ENCODE measurements at places on chromosomes 12 and 14. TPM values are rescaled to one million over a fixed set of nuclear protein-coding genes. Genes with fewer than 3 reads are reported as not detected.

DNA sequence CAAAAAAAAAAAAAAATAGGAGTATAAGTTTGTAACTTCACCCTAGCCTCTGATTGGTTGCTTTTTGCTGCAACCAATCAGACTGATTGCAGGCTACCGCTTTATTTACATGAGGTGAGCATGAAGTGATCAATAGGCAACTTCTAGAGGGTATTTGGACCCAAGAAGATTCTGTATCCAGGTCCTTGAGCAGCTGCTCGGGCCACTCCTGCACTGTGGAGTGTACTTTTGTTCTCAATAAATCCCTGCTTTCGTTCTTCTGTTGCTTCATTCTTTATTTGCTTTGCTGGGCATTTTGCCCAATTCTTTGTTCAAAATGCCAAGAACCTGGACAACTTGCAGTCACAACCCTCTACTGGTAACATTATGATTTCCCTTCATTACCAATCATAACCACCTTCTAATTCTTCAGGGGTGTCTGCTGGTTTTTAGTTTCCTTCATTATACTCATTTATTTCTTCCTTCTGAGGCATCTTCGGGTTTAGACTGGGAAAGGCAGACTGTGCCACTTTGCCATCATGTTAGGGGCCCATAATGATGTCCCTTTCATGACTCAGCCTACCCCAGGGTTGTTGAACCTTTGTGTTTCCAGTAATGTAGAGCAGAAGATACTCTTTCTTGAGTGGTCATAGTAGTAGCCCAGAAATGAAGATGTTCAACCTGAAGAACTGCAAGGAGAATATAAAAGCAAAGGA lies 43.4 kb upstream of the LIMA1 start:
- DNase-seq = no peak

SELPLG gene
- total RNA-seq = 14.4 TPM

DNA sequence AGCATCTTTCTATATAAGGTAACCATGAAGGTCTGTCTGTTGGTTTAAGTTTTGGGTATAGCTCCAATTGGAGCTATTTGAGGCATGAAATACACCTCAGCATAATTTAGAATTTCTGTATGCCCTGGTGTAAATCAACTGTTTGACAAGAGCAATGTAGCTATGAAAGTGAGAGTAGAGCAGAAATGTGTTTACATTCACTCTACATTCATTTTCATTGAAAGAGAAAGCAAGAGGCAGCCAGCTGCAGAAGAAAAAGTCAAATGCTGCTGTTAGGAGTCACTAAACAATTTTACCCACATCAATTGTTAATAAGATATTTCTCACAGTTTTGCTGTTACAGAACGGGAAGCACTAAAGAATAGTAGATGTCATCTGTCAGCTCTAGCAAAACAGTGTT lies 252.5 kb downstream of the SLC6A15 start:
- DNase-seq = no peak

DNA sequence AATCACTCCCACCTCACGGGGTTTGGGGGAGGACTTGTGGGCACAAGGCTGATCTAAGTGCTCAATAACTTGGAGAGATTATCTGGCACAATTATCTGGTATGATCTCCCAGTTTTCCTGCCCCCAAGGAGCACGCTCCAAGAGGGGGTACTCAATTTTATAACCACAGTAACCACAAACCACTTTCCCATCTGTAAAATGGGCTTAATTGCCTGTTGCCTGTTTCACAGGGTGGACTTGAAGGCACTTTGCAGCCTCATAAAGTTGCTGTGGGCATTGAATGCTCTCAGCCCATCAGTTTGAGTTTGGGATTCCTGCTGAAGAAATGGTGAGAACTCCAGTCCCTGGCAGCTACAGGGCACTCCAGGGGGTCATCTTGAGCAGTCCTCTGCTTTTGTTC lies 4.4 kb downstream of the SLC8B1 start:
- DNase-seq = no peak

MSI1 gene
- total RNA-seq = 0.28 TPM

DNA sequence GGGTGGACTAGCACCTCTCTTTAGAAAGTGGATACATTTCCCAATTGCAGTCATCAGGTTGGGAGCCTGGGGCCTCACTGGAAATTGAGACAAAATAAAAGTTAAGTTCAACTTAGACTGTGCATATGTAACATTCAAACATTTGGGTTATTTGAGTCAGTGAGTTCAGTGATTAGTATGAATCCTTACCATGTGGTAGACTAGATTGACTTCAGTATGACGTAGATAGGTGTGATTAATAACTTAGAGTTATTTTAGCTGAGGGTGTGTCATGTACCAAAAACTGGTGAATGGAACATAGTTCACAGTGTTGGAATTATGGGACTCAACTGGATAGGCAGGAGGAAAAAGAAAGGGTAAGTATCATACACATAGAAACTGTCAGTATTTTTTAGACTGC lies 8.0 kb upstream of the SSTR1 start:
- DNase-seq = no peak

ADAM21 gene
- not detected for total RNA-seq

EIF2S3B gene
- total RNA-seq = 0.33 TPM

ETV6 gene
- total RNA-seq = 65.7 TPM

- no peak for DNase-seq
Observed at GRCh38 chr12:40106655-40107054, 774 bp upstream of the SLC2A13 start.

- peak; percentile 26 for DNase-seq
Observed at GRCh38 chr14:95063391-95063790, 93.9 kb downstream of the DICER1 start.

- DNase-seq = no peak
Observed at GRCh38 chr14:85380881-85381280, 149.1 kb upstream of the FLRT2 start.

DNA sequence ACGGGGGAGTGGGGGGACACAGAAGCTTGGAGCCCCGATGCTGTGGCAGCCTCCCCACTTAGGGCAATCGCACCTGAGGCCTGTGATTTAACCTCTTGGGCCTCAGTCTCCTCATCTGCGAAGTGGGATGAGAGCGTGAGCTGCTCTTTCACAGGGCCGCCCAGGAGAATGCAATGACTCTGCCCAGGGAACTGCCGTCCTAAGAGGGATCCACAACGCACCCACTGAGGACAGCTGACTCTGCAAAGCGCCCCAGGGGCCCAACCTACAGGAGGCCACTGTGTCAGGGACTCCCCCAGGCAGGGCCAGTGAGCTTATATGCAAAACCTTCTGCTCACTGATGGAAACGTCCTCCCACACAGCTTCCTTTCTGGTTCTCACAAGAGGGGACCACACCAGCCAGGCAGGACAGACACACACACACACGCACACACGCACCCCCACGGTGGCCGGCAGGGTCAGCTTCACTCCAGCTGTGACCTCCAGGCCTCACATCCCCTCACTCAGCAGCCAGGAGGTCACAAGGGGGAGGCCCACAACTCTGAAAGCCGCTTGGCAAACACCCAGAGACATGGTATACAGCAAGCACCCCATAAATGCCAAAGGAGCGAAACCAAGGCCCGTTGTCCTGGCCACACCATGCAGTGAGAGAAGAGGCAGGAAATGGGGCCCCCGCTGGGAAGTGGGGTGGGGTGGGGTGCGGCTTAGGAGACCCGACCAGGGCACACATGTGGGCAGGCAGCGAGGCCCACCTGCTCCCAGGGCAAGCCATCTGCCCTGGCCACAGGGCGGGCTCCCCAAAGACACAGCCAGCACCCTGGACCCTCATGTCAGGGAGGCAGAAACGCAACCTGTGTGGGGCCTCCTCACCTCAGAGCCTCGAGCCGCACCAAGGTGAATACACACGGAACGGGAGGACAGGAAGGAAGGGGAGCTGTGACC lies 73.3 kb downstream of the NCOR2 start:
- DNase-seq = no peak

SHMT2 gene
- 53.2 TPM for total RNA-seq

DNA sequence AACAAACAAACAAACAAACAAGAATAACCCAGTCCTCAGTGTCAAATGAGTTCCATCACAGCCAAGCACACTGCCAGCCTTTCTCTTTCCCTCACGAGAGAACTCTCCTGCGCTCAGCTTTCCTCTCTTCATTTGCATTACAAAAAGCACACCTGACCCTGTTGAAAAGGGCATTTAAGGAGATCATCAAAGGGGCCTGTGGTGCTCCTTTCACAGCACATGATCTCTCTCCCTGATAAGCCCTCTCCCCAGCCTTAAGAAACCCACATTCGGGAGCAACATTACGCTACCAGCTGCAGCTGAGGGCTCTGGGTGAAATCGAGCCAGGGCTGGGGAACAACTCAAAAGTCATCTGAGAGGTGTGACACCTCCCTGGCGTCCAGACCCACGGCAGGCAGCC lies 165.6 kb upstream of the TMCC3 start:
- no peak for DNase-seq

DIO3 gene
- 6.2 TPM for total RNA-seq

KRT6C gene
- total RNA-seq = not detected

DNA sequence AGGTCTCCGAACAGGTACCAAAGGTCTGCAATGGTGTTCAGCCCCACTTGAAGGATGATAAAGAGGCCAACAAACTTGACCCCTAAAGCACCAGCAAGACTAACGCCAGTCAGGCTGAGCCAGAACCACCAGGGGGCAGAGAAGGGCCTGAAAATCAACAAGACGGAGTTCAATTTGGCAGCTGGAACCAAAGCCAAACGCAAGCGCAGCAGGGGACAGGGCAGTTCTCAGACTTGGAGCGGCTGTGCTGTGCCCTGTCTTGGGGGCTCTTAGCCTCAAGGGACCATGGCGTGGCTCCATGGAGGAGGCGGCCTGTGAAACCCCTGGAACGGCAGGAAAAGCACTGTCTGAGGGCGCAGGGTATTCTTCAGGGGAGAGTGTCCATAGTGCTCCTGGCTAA lies 19.6 kb downstream of the POMT2 start:
- peak; percentile 86 for DNase-seq

SLC39A9 gene
- total RNA-seq = 37.9 TPM

- DNase-seq = no peak
Observed at GRCh38 chr12:113898466-113898865, 67.7 kb downstream of the RBM19 start.

GRCh38 chr12:71938728-71939385 lies at the start of gene TPH2:
Gene TPH2, plus strand, starts transcription at chr12:71938845. Its CDS starts 142 bp downstream, at chr12:71938987.
- DNase-seq = peak; percentile 81

NEMP1 gene
- 8.8 TPM for total RNA-seq

DNA sequence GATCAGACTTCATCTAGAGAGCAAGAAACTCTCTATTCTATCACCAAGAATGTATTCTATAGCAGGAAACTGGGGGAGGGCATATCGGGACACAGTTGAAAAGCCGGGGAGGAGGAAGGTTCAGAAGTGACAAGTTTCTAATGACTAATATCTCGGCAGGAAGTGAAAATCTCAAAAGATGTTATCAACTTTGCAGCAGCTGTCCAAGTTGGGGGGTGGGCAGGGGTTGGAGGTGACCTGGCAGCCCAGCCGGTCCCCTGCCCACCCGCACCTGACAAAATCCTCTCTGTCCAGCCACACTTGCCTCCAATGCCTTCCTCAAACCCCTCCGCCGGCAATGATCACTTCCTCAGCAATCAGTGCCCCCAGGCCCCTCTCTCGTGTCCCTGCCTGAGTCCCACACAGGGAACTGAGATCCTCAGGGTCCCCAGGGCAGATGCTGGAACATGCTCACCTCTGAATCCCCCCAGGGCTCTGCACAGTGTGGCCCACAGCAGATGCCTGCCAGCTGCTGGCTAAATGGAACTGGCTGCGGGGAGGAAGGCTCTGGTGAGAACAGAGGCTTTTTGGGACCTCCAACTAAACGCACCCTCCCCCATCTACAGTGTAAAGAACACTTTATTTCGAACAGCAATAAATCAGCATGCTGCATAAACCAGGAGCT lies 43.9 kb downstream of the CCDC88C start:
- DNase-seq = no peak

DNA sequence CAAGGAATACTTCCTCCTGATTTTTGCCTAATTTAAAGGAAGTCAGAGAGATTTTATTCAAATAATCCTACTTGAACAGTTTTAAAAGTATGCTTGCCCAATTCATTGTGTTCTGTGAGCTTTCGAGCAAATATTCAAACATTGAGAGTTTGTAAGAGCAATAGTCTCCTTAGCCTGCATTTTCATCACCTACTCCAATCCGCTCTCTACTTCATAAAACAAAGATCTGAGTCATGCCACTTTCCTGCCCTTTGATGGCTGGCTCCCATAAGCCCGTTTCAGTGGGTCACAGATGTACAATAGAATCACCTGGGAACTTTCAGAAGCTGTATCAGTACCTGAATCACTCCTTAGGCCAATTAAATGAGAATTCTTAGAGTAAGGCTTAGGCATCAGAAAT lies 319.2 kb downstream of the PDZRN4 start:
- no peak for DNase-seq

DNA sequence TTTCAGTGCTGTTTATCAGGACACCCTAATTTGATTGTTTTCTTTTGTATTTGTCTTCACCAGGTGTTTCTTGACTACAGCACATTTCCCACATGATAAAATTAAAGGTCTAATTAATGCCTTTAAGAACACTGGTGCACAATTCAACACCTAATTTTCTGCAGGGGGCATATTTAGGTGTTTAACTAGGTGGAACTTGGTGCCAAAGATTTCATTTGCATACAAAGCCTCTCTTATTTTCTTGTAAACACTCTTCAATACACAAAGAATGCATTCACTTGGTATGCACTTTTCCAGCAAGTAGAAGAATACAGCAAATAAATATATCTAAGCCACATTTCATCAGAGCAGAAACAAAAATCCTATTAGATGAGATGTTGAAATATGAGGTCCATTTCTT lies 646.2 kb upstream of the FOXG1 start:
- no peak for DNase-seq

RNASE12 gene
- not detected for total RNA-seq

MMP17 gene
- 4.3 TPM for total RNA-seq

GRCh38 chr14:90305176-90305601 lies 26.6 kb downstream of the NRDE2 start:
- no peak for DNase-seq

DNA sequence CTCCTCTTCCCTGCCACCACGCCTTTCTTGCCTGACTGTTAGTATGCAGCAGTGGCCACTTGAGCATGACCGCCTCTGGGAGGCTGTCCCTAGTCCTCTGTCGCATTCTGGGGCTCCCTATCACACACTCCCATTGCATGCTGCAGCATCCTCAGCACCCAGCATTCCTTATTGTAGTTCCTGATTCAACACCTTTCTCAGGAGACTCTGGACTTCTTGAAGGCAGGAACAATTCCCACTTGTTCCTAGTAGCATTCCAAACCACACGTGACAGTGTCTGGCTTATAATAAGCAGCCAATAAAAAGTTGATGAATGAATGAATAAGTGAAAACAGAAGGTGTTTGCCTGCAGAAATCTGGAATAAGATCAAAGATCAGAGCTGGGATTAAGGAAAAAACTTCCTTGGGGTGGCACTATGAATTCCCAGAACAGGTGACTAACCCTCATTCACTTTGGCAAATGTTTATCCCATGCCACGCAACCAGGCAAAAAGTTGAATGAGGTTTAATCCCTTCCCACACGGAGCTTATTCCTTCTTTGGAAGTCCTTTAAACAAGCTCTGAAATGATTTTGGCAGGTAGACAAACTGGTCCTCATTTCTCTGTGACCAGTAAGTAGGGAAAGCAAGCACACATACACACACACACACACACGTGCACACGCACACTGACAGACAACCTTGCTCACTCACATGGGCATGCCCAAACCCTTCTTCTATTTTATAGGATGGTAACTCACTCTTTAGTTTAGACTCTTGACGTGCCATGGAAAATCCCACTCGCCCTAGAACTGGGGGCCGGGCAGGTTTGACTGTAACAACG lies 26.5 kb downstream of the NTF3 start:
- no peak for DNase-seq

GRCh38 chr14:84492685-84493084 lies 1037.3 kb upstream of the FLRT2 start:
- DNase-seq = no peak

GAS2L3 gene
- total RNA-seq = 9.5 TPM

GRCh38 chr14:67746927-67747326 lies 45.2 kb downstream of the RDH12 start:
- DNase-seq = no peak

FAR2 gene
- total RNA-seq = 10.3 TPM

SIX1 gene
- 4.3 TPM for total RNA-seq

IRAK4 gene
- 19.9 TPM for total RNA-seq

IFNG-AS1 gene
- total RNA-seq = not detected

Measured in posterior vena cava (tissue), 2 donors.